ENCODE measurements at places on chromosomes 2 and 18. TPM values are rescaled to one million over a fixed set of nuclear protein-coding genes. Genes with fewer than 3 reads are reported as not detected.

- no peak for DNase-seq
Observed at GRCh38 chr2:8496079-8496478, 185.8 kb upstream of the ID2 start.

- no peak for DNase-seq
Observed at GRCh38 chr18:59921384-59921891, 21.6 kb downstream of the PMAIP1 start.

DNA sequence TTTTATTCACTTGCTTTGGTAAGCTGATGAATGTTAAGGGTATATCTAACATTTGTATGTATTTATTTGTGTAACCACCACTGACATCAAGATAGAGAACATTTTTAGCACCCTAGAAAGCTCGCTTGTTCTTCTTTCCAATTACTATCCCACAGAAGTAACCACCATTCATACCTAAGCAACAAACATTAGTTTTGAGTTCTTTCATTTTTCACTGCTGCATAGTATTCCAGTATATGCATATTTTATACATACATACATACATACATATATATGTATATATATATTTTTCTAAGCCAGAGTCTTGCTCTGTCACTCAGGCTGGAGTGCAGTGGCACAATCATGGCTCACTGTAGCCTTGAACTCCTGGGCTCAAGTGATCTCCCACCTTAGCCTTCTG, 11.1 kb upstream of the DYM start:
- DNase-seq: no peak

- no peak for DNase-seq
Observed at GRCh38 chr18:42268798-42269197, 313.8 kb downstream of the PIK3C3 start.

DNA sequence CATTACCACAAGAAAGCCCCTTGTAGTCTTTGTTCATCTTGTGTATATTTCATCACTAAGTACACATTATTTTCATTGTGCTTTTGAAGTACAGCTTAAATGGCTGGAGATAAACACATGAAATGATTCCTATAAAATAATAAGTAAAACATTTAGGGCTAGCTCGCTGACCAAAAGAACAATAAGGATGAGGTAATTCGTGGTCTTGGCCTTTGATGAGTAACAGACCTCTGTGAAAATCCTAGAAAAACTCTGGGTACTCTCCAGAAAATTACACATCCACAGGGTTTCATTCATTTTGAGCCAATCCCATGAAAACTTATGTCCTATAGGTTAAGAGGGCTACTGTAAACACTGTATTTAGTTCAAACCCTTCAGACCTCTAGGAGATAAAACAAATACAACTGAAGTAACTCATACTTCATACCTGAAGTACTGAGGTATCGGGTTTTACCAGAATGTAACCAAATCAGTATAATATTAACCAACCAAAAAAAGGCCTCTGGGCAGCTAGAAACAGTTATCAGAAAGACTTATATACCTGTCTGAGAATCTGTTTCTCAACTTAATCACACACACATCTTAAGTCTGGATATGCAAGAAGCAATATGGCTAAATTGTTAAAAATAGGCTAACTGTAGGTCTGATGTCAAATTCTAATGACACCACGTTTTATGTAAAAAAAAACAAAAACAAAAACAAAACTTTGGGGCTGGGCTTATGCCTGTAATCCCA, 31.0 kb downstream of the CFAP36 start:
- DNase-seq: peak; percentile 33

DNA sequence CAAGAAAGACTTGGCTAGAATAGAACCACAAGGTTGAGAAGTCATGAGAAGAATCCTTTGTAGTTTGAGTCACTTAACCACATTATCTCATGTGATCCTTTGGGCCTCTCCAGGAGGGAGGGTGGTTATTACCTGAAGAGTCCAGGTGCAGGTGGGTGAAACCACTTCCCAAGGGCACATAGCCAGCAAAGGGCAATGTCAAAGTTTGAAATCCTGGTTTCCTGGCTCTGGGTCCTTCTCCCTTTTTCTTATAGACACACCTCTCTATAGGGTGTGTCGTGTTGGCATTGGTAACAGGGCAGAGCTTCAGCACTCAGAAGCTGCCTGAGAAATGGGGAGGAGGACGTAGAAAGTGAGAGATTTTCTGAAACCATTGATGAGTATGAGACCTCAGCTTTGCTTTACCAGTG, 137.9 kb downstream of the MGAT5 start:
- peak; percentile 64 for DNase-seq

DNA sequence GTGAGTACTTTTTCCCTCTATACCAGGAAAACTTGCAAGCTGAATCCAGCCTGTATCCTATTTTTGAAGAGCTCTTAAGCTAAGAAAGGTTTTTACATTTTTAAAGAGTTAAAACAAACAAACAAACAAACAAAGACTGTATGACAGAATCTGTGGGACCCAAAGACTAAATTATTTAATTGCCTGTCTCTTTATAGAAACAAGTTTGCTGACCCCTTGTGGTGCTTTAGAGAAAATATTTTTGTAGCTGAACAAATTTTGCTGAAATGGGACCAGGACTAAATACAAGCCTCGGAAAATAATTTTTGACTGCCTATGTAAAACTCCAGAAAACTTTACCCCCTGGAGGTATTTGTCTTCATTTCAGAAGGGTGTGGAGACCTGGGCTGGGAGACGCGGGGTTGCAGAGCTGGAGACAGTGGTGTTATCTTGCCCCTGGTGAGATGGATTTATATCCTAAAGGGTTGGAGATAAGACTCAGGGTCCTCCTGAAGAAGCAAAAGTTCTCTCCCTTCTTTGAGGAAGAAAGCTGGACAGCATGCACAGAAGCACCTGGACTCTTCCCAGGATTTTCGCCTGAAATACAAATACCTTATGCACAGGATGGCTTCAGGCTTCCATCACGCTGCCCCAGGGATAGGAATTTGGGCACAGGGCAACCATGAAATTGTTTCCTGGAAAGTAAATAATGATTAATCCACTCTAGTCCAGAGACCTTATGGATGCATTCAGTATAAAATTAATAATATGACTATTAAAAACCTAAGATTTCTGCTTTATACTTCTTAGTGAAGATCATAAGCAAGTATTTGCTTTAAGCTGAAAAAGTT, 54.3 kb downstream of the TMX3 start:
- no peak for DNase-seq

GRCh38 chr2:98155716-98156115, 68.7 kb downstream of the VWA3B start:
- DNase-seq: no peak

DNA sequence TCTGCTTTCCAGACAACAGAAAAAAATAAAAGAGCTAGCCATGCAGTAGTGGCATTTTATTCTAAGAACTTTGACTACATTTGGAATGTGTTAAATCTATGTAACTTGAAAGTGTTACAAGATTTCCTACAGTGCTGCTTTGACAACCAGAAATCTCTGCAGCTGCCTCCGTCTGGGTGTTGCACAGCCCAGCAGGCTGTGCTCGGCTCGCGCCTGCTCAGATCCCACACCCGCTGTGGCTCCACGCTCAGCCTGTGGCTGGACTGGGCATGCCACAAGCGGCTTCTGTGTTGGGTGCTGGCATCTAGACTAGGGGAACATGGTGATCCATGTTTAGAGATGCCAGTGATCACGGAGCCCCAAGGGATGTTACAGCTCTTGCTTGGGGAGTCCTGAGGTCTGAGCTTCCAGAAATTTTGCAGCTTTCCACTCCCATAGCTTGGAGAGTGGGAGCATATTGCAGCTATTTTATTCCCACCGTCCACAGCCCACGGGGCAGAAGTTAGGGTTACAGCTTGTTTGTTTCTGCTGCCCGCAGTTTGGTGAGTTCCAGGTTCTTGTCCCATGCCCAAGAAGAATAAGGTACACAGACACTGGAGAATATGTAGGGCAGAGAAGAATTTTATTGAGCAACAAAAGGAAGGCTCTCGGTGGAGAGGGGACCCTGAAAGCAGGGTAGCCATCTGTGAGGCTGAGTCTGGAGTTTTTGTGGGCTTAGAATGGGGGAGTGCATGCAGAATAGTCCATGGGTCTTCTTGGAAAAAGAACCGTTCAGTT, 44.1 kb downstream of the FAM171B start:
- no peak for DNase-seq

GRCh38 chr2:165601928-165602521, 132.5 kb downstream of the CSRNP3 start:
- no peak for DNase-seq

GRCh38 chr2:71331581-71332434, at the start of gene ZNF638:
Gene ZNF638, plus strand, starts transcription at chr2:71331782. Its CDS starts 17,173 bp downstream, at chr2:71348955.
- peak; percentile 85 for DNase-seq

DNA sequence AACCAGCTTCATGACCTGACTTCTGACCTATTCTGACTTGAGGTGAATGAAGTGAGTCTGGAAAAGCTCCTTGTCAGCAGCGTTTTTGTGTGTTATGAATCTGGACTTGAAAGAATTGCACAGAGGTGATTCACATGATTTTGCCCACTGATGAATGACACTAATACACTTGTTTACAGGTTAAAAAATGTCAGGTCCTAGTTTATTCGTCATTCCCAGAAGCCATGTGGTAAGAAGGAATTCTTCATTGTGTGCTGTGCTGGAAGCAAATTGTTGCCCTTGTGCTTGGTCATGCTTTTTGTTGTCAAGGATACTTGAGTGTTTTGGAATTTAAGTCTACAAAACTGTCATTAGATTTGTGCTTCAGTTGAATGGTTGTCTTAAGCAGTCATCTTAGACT, 15.5 kb downstream of the SEC11C start:
- no peak for DNase-seq

- no peak for DNase-seq
Observed at GRCh38 chr2:217798743-217799562, 203.8 kb downstream of the TNS1 start.

DNA sequence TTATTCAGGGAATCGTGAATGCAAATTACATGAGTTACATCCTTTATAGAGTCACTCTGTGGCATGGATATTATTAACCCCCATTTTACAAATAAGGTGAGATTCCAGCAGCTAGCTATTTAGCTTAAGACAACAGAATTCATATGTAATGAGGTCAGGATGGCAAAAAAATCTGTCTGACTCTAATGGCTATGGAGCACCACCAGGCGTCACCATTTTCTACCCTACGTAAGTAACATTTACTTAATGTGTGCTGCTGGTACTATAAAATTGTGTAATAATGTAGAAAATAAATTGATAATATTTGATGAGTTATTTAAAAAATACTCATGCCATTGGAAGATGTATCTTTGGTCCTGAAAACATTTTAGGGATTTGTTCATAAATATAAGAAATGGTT, 2040.1 kb upstream of the LRRTM1 start:
- DNase-seq: no peak

GRCh38 chr2:101040761-101041160, 38.7 kb downstream of the RPL31 start:
- no peak for DNase-seq

DNA sequence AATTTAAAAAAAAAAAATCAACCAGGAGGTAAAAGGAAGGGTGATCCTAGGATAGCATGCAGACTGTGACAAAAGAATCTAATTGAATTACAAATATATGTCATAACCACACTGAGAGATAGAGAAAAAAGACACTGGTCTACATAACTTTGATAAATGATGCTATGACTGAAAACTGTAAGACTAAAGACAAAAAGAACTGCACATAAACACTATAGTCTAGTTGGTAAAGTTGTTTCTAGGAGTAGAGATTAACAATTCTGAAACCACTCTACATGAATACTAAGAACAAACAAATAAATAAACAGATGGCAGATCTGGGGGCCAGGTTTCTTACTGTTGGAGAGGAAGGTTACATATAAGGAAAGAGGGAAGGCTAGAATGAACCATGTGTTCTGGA, 14.6 kb upstream of the CHAC2 start:
- DNase-seq: no peak

The CDH7 gene
- total RNA-seq: not detected

The RNMT gene
- total RNA-seq: 48.8 TPM

The TFCP2L1 gene
- 4.6 TPM for total RNA-seq

The MARCO gene
- total RNA-seq: not detected

The PPP1CB gene
- total RNA-seq: 231 TPM

The CHRND gene
- total RNA-seq: not detected
